PC-3 (cell line): ENCODE measurements at places on chromosomes 3 and 15. TPM values are rescaled to one million over a fixed set of nuclear protein-coding genes. Genes with fewer than 3 reads are reported as not detected.

- H3K27ac ChIP-seq = no peak overlapping the region
- H3K27me3 ChIP-seq = peaks cover 42% of the 10 kb centered on the region
- H3K4me3 ChIP-seq = no peak overlapping the region
- H3K4me1 ChIP-seq = no peaks in the 10 kb centered on the region
- no peak for DNase-seq
- H3K36me3 ChIP-seq = no peaks in the 10 kb centered on the region
These were observed 71.3 kb upstream of the ETV5 start for GRCh38 chr3:186180151-186180550.

GRCh38 chr15:76330080-76330680 lies 6.4 kb upstream of the ISL2 start:
- H3K4me3 ChIP-seq = no peak overlapping the region
- H3K36me3 ChIP-seq = no peaks in the 10 kb centered on the region
- H3K4me1 ChIP-seq = peaks cover 18% of the 10 kb centered on the region
- H3K27me3 ChIP-seq = no peaks in the 10 kb centered on the region

DNA sequence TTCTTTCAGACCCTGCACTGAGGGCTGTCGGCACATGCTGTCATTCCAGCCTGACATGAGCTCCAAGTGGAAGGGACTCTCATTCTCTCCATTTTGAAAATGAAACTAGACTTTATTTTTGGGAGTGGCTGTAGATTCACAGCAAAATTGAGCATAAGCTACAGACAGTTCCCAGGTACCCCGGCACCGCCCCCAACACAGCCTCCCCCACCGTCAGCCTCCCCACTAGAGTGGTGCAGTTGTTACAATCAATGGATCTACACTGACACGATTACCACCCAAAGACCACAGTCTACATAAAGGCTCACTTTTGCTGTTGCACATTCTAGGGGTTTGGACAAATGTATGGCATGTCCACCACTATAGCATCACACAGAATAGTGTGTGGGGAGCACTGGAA lies 29.5 kb upstream of the FGD5 start:
- H3K27ac ChIP-seq = no peak overlapping the region
- no peaks in the 10 kb centered on the region for H3K4me1 ChIP-seq
- peaks cover 16% of the 10 kb centered on the region; the same call in 1 of the 2 replicates for H3K27me3 ChIP-seq
- no peak for DNase-seq
- H3K4me3 ChIP-seq = no peak overlapping the region

- no peak overlapping the region for H3K4me3 ChIP-seq
- no peaks in the 10 kb centered on the region for H3K4me1 ChIP-seq
- no peak overlapping the region for H3K27ac ChIP-seq
- peak; percentile 29 for DNase-seq
- no peaks in the 10 kb centered on the region for H3K27me3 ChIP-seq
- no peaks in the 10 kb centered on the region for H3K36me3 ChIP-seq
These were observed 87.0 kb downstream of the CFAP44 start for GRCh38 chr3:113354307-113354706.

- no peaks in the 10 kb centered on the region for H3K36me3 ChIP-seq
- H3K4me3 ChIP-seq = no peak overlapping the region
- no peak for DNase-seq
- H3K27ac ChIP-seq = no peak overlapping the region
- no peaks in the 10 kb centered on the region for H3K27me3 ChIP-seq
These were observed 2.2 kb upstream of the ALPK3 start for GRCh38 chr15:84814916-84815315.

DNA sequence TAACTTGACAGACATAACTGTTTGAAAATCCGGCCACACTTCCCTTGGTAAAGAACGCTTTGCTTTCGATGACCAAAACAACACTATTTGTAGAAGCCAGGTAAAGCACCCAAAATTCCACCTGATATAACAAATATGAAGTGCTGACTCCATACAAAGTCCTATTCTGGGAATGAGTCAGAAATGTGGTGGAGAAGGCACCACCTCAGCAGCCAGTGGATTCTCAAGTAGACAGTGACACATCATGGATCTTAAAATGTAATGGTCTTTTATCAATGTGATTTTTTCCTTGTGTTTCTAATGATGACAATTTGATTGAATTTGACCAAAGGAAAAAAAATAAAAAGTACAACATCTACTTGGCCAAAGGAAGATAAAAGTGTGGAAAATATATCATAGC lies 135.0 kb upstream of the WNT5A start:
- peak; percentile 71 for DNase-seq
- H3K36me3 ChIP-seq = no peaks in the 10 kb centered on the region

GRCh38 chr3:32374788-32375595 lies 16.7 kb upstream of the CMTM7 start:
- H3K27me3 ChIP-seq = no peaks in the 10 kb centered on the region
- H3K4me3 ChIP-seq = no peak overlapping the region
- H3K36me3 ChIP-seq = no peaks in the 10 kb centered on the region
- peak; percentile 92 for DNase-seq

DNA sequence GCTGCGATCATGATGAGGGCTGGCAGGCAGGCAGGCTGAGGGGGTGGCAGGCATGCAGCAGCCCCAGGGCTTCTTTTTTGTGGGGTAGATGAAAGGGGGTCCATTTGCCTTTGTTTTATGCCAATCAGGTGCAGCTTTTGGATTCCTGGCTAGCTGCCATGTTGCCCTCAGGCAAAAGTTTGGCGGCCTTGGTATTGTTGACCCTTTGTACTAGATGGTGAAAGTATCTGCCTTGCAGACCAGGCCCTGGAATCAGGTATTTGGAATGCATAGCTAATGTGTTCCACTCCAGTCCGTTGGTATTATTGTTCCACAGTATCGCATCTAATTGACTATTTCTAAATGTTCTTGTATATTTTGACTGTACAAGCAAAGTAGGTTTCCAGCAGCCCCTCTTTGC lies 35.0 kb downstream of the EEFSEC start:
- H3K4me1 ChIP-seq = peaks cover 4% of the 10 kb centered on the region
- no peak overlapping the region for H3K27ac ChIP-seq
- no peak for DNase-seq

DNA sequence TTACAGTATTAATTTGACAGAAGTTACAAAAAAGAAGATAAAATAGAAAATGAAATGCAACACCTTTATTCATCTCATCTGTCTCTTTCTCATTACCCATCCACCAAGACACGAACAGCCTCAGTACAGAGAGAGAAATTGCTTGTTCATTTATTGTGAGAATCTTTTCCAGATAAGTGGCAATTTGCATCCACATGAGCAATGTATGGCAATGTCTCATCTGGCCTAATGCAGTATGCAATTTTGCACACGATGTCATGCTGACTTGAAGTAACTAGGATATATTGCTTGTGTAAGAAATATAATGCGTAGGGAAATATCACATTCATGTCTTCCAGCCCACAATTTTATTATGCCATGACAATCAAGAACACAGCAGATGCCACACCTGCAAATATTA lies 866.9 kb downstream of the ROBO1 start:
- no peaks in the 10 kb centered on the region for H3K27me3 ChIP-seq
- no peaks in the 10 kb centered on the region for H3K36me3 ChIP-seq
- DNase-seq = no peak
- H3K4me1 ChIP-seq = no peaks in the 10 kb centered on the region

DNA sequence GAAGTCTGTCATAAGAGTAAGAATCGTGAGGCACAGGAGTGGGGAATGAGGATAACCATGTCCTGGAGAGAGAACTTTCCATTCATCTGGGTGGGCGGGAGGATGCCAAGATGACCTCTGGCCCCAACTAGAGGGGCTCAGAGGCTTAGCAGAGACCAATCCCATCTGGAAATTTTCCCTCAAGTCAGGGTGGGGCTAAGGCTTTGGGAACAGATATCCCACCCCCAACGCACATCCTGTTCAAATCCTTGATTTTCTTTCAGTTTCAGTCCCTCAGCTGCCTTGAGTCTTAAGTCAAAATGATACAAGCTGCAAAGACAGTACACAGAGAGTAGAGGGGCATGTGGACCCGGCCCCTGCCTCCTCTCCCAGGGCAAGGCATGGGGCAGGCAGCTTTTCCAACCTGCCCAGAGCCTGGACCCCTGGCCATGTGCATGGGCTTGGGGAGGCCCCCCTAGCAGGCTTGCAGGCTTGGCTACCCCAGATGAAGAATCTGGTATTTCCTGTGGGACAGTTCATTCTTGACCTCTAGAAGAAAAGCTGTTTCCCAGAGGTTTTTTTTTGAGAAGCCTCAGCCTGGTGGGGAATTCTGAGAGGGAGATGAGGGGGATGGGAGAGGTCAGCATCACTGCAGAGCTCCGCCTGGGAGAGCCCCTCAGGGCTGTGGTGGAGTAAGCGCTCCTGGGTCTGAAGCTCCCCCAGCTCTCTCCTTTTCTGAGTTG lies 109.7 kb upstream of the HACD2 start:
- DNase-seq = no peak
- H3K27ac ChIP-seq = no peak overlapping the region
- H3K27me3 ChIP-seq = no peaks in the 10 kb centered on the region

DNA sequence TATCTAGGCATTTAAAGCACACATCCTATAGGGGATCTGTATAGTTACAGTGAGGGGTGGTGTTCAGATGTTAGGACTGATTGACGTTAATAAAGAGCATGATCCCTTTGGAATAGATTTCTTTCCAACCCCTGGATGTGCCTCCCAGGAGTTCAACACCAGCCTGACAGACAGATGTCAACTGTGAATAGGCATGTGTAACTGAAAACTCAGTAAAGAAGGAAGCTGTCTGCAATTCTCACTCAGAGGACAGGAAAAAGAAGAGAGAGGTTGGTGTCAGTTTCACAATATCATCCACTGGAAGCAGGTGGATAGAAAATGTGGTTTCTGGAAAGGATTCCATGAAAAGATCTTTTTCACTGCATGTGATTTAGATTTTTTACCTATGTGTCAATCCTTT lies 396.3 kb downstream of the NSUN3 start:
- no peaks in the 10 kb centered on the region for H3K27me3 ChIP-seq
- no peak overlapping the region for H3K4me3 ChIP-seq
- no peaks in the 10 kb centered on the region for H3K4me1 ChIP-seq
- no peak for DNase-seq
- no peak overlapping the region for H3K27ac ChIP-seq
- H3K36me3 ChIP-seq = no peaks in the 10 kb centered on the region

DNA sequence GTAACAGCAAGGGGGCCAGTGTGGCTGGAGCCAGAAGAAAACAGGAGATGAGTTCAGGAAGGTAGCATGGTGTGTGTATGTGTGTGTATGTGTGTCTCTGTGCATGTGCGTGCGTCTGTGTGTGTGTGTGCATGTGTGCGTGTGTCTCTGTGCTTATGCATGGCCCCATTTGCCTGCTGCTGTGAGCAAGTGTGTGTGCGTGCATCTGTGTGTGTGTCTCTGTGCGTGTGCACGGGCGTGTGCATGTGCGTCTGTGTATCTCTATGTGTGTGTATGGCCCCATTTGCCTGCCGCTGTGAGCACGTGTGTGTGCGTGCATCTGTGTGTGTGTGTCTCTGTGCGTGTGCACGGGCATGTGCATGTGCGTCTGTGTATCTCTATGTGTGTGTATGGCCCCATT lies 7.1 kb upstream of the EEFSEC start:
- no peaks in the 10 kb centered on the region for H3K36me3 ChIP-seq
- no peak overlapping the region for H3K27ac ChIP-seq
- H3K27me3 ChIP-seq = no peaks in the 10 kb centered on the region
- H3K4me3 ChIP-seq = no peak overlapping the region

- no peak overlapping the region for H3K4me3 ChIP-seq
- H3K4me1 ChIP-seq = no peaks in the 10 kb centered on the region
- DNase-seq = no peak
- H3K36me3 ChIP-seq = no peaks in the 10 kb centered on the region
These were observed 130.2 kb downstream of the IL1RAP start for GRCh38 chr3:190644035-190644434.

DNA sequence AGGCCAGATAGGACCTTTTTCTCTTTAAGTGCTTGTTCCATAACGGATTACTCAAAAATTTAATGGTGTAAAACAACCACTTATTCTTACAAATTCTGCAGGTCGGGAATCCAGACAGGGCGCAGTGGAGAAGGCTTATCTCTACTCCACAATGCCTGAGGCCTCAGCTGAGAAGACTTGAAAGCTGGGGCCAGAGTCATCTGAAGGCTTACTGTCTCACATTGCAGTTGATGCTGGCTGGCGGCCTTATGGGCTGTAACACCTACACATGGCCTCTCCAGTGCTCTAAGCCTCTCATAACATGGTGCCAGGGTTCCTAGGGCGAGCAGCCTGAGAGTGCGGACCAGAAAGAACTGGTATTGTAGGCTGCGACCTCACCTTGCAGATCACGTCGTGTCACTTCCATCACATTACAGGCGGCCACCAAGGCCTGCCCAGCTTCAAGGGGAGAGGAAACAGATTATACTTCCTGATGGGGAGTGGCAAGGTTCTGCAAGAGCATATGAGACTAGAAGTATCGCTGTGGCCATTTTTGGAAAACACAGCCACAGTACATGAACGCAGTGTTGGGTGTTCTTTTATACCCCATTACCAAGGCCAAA lies 32.4 kb downstream of the CMTM7 start:
- DNase-seq = no peak
- H3K27ac ChIP-seq = no peak overlapping the region
- no peak overlapping the region for H3K4me3 ChIP-seq
- no peaks in the 10 kb centered on the region for H3K36me3 ChIP-seq
- no peaks in the 10 kb centered on the region for H3K27me3 ChIP-seq

DNA sequence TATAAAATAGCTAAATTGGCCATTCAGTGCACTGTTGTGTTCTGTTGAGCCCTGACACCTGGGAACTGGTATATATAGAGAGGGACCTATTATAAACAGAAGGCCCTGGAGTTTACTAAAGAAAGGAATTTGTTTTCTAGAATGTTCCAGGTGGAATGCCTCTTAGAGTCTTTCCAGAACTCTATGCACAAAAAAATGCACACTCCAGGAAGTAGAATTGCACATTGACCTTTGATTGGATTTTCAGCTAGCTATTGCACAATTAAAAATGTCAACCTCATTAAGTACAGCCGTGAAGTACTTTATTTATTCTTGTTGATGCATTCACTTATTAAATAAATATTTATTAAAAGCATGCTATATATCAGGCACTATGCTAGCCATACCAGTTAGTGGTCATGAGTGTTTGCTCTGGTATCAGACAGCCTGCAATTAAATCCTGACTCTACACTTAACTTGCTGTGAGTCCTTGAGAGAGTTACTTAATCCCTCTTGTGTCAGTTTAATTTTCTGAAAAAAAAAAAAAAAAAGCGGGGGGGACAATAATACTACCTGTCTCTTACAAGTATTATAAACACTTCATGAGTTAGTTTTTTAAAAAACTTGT lies 40.8 kb downstream of the NDUFB4 start:
- DNase-seq = no peak
- H3K27ac ChIP-seq = no peak overlapping the region
- no peaks in the 10 kb centered on the region for H3K4me1 ChIP-seq
- no peaks in the 10 kb centered on the region for H3K27me3 ChIP-seq

CLDN16 gene
- total RNA-seq = not detected in 2 replicates

EPHA3 gene
- total RNA-seq = 0.33 TPM in 1 of 2 replicates, not detected in the other

CLRN1 gene
- total RNA-seq = not detected in 2 replicates

SH3GL3 gene
- total RNA-seq = 1.7 and 3.6 TPM in 2 replicates

CPB1 gene
- not detected in 2 replicates for total RNA-seq

SLC24A5 gene
- total RNA-seq = not detected in 2 replicates

ARHGAP31 gene
- 7.5 and 7.8 TPM in 2 replicates for total RNA-seq

SLC25A20 gene
- total RNA-seq = 17.7 and 19.0 TPM in 2 replicates

KCNMB3 gene
- total RNA-seq = 1.2 and 2.3 TPM in 2 replicates

UPK1B gene
- 0.04 TPM in 1 of 2 replicates, not detected in the other for total RNA-seq

AQP9 gene
- 0.12 TPM in 1 of 2 replicates, not detected in the other for total RNA-seq

SECISBP2L gene
- 13.6 and 18.6 TPM in 2 replicates for total RNA-seq
